ENCODE measurements at places on chromosomes 16 and 17.

- no peak for DNase-seq
Observed at GRCh38 chr17:9912121-9913099, 7.3 kb upstream of the RCVRN start.

DNA sequence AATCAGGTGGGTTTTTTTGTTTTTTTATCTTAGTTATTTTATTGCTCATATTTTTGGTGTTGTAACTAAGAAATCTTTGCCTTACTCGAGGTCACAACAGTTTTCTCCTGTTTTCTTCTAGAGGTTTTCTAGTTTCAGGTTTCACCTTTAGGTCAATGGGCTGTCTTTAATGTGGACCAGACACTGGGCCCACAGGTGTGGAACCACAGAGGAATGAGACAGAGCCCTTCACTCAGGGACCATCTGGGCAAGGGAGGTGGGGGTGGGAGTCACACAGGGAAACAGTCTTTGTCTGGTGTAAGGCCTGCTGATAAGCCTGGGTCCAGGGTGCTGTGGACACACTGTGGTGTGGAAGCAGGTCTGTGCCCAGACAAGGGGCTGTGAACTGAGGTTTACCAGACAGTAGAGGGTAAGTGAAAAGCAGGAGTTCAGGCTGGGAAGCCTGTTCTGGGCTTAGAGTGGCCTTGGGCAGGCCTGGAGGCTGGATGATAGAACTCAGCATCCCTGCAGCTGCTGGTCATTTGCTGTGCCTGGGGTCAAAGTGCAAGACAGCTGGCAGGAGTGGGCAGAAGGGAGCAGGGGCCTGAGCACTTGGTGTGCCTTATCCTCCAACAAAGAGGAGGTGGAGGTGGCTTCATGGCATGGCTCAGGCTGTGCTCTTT is 75.6 kb downstream of the SPECC1 start:
- no peak for DNase-seq

GRCh38 chr16:85970016-85970733 is 71.2 kb downstream of the IRF8 start:
- DNase-seq = no peak

GRCh38 chr17:68292689-68293040 is 1.4 kb downstream of the ARSG start:
- no peak for DNase-seq

- DNase-seq = no peak
Observed at GRCh38 chr16:67767953-67768352, 38.4 kb downstream of the RANBP10 start.

DNA sequence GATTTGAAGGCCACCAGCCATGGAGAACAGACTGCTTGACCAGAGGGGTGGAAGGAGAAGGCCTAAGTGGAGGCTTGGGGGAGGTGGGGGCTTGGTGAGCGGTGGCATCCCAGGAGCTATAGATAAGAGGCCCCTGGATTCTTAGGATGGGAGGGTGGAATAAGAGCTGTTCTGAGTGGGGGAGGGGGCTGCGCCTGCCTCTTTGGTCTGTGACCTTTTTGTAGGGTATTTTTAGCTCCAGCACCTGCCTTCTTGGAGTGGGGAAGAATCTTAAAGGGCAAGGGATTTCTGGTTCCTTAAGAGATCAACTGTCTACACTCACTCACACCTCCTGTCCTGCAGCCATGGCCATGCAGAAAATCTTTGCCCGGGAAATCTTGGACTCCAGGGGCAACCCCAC is 567 bp downstream of the ENO3 start:
- DNase-seq = no peak

- no peak for DNase-seq
Observed at GRCh38 chr17:11736613-11737312, 138.5 kb downstream of the DNAH9 start.

- DNase-seq = no peak
Observed at GRCh38 chr17:78802459-78802858, 20.4 kb upstream of the CYTH1 start.

DNA sequence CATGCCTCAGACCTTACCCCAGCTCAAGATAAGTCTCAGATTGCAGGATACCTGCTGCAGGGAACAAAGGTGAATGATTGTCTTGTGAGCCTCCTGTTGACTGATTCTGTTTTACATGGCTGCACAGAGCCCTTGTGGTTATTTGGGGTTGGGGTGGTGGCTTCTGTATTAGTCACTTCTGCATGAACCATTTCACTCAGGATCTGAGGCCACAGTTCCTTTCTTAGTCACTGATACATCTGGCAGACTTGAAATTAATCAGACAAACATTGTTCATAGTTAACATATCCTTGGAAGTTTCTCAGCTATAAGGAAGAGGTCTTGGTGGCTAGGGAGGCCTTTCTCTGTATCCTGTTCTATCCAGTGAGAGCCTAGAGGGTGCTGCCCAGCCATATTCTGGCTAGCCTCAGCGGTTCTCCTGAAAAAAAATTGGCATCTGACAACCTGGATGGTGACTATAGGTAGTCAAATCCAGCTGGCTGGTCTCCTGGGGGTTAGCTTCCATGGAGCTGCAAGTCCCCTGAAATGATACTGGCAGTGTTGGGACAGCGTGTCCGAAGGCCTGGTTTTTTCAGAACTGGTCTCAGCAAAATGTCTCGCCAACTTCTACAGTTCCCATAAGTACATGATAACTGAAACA is 8.4 kb upstream of the PLK1 start:
- no peak for DNase-seq

GRCh38 chr17:3983606-3984484 is 19.6 kb upstream of the ATP2A3 start:
- no peak for DNase-seq

GRCh38 chr17:66779237-66779606 is 55.7 kb upstream of the CACNG5 start:
- no peak for DNase-seq

GRCh38 chr17:29019475-29020181 is 13.8 kb upstream of the SEZ6 start:
- DNase-seq = no peak

- DNase-seq = no peak
Observed at GRCh38 chr17:67427424-67427823, 50.3 kb downstream of the PITPNC1 start.

DNA sequence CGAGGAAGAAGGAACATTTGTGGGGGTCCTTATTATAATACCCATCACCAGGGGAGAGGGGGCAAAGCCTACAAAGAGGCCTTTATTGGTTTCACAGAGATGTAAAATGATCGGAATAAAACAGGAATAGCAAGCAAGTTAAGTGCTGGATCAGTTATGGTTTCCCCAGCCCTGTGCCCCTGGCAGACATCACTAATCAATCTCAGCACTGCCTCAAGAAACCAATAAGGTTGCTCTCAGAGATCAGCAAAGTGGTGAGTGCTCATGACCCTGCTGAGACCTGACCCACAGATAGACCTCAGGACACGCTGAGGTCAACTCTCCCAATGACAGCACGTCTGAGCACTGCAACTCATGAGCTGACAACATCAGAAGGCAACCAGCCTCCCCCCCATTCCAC is 66.3 kb downstream of the ZNF423 start:
- no peak for DNase-seq

- DNase-seq = no peak
Observed at GRCh38 chr16:11129378-11129781, 126.6 kb downstream of the SOCS1 start.

DNA sequence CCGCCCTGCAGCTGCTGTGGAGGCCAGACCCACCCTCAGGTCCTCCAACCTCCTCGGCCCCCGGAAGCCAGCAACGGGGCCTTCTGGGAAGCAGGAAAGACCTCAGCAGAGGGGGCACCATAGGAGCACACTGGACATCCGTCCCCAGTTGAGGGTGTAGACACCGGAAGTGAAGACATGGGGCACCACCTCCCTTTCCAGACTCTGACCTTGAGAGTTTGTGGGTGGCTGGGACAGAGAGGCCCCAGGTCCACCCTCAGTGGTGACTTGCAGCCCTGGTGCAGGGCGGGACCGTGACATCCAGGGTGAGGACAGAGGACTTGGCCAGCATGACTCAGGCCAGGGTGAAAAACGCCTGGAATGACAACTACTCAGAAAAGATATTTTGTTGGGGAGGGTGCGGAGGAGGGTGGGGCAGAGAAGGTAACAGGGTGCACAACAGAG is 19.9 kb downstream of the CEP295NL start:
- no peak for DNase-seq

DNA sequence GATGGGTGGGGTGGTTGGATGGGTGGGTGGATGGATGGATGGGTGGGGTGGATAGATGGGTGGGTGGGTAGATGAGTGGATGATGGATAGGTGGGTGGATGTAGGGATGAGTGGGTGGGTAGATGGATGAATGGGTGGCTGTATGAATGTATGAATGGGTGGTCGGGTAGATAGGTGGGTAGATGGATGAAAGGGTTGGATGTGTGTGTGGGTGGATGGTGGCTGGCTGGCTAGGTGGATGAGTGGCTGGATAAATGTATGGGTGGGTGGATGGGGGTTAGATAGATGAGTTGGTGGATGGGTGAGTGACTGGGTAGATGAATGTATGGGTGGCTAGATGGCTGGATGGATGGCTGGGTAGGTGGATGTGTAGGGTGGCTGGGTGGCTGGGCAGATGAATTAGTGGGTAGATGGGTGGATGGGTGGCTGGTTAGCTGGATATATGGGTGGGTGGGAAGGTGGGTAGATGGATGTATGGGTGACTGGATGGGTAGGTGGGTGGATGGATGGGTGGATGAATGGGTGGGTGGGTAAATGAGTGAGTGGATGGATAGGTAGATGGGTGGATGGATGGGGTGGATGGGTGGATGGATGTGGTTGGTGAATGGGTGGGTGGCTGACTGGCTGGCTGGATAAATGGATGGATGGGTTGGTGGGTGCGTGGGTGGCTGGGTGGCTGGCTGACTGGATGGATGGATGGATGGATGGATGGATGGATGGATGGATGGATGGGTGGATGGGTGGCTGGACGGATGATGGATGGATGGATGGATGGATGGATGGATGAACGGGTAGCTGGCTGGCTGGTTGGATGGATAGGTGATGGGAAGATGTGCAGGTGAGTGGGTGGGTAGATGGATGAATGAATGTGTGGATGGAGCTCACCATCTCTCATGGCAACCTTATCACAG is 18.9 kb upstream of the GOSR2 start:
- DNase-seq = no peak

DNA sequence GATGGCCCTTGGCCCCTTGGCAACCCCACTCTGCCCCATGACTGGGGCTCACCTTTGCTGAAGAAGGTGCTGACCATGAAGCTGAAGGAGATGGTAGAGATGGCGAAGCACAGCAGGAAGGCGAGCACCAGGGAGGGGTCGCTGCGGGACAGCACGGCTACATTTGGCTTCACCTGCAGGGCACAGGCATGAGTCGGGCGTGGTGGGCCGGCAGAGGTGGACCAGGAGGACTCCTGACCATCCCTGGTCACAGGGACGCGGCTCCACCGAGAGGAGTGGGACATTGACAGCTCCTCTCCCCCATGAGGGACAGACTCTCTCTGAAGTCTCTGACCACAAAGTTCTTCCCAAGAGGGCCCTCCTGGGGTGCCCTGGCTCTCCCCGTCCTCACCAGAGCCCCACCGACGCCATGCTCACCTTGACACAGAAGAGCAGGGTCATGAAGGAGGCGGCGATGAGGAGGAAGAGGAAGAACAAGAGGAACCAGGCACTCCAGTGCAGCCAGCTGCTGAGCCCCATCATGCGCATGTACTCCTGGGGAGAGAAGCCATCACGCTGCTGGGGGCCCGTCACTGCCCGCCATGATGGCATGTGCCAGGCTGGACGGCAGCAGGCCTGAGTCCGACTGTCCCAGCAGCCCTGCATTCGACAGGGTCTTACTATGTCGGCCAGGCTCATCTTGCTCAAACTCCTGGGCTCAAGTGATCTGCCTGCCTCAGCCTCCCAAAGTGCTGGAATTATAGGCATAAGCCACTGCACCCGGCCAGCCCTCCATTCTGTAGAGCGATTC is 23.1 kb downstream of the ABCA3 start:
- no peak for DNase-seq

DNA sequence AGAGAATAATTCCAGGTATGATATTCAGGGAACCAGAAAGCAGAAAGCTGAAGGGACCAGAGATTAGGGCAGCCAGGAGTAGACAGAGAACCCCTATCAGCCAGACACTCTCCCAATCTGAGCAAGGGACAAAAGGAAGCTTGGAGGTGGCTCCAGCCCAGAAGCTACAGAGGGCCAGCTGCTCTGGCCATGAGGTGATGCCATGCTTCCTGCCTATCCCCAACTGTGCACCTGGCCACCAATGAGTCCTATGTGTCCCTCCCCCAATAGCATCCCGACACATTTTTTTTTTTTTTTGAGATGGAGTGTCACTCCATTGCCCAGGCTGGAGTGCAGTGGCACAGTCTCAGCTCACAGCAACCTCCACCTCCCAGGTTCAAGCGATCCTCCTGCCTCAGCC is 30.0 kb downstream of the NSMCE1 start:
- no peak for DNase-seq

All from effector CD4-positive, alpha-beta T cell (primary cell).